ENCODE measurements at places on chromosomes 5 and 9.

GRCh38 chr9:79989079-79989478, 417.3 kb downstream of the TLE4 start:
- DNase-seq, result no peak

GRCh38 chr9:105418588-105419500, 29.0 kb upstream of the FSD1L start:
- no peak for DNase-seq

GRCh38 chr5:54993318-54993717, 7.9 kb upstream of the ESM1 start:
- DNase-seq, result no peak

- DNase-seq, result no peak
Observed at GRCh38 chr9:124741149-124741548, 30.0 kb downstream of the NR6A1 start.

- DNase-seq, result peak; percentile 44
Observed at GRCh38 chr5:180784497-180785097, 18.0 kb downstream of the MGAT1 start.

DNA sequence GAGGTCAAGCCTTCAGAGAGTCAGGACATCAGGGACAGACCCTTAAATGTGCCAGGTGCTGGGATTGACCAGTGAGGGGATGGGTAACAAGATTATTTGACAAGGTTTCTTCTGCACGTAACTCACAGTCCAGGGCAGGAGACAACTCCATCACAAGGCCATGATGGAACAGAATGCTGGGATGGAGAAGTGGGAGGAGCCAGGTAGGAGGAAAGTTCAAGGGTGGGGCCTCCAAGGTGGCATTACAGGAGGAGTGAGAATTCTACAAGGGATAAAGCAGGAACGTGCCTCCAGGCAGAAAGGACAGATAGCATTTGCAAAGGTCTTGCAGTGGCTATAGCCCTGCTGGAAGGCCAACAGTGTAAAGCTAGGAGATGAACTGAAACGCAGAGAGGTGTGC, 102.2 kb downstream of the FGF18 start:
- no peak for DNase-seq

GRCh38 chr5:120093178-120093577, 370.9 kb upstream of the PRR16 start:
- DNase-seq, result no peak

GRCh38 chr5:43802651-43803050, 199.7 kb downstream of the NNT start:
- no peak for DNase-seq

DNA sequence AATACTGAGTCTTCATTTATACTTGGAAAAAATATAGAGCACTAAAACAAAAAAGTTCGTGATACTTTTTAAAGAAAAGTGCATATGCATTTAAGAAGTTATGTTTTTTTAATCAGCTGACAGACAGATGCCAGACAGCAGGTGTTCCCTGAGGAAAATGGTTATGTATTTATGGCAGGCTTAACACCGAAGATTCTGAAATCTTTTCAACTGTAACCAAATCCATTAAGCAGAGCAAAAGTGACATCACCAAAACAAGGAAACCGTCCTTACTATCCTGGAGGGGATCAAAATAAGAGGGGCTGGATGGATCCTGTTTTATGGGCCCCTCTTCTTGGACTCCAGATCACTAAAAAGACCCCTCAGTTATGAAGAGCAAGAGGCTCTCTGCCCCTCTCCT, 404.9 kb upstream of the ADAMTS16 start:
- DNase-seq, result no peak

DNA sequence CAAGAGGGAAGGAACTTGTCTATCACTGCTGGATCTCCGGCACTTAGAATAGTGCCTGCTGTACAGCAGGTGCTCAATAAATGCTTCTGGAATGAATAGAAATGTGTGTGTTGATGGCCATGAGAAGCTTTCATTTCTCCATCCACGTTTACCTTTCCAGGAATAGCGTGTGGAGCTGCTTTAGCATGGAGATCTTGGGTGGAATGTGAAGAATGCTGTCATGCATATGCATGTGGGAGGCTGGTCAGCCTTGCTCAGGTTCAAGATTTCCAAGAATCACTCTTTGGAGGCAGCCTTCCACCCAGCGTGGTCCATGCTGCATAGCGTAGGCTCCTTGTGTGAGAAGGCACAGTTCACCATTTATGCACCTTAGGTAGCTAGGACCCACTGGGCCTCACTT, 19.2 kb downstream of the COL15A1 start:
- DNase-seq, result no peak

DNA sequence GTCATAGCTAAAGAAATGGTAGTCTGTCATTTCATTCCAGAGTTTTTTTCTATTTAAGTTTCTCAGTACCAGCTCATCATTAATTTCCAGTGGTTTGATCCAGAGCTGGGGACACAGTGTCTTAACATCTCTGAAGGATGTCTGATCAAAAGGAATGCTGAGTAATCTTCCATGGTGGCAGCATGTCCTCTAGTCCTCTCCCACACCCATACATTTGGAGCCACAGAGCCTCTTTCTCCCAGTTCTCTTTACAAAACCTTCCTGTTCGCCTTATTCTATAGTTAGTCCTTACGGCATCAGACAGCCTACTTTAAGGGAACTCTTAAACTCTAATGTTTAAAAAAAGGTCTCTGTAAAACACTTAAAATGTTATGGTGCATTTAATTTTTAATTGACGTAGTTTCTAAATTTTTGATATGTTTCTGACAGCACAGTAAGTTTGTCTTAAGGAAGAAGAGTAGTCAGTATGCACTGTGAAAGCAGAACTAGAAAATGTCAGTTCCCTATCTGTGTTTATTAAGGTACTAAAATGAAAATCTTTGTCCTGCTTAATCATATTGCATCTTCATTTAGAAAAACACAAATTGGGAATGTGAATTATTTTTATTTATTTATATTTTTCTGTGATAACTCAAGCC, 96.8 kb downstream of the INIP start:
- no peak for DNase-seq

DNA sequence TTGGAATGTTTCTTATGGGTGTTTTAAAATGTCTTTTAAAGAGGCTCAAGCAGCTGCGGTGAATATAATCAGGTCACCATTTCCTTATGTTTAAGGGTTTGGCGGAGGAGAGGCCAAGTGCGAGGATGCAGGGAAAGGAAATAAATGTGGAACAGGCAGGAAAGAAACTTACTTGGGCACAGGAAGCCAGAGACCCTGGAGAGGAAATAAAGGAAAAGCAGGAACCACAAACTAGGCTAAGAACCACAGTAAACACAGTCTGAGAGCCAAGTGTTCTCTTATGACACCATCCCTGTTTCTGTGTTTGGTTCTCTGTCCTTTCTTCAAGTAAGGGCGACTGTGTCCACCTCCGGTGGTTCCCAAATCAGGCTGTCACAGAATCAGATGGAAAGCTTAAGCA, 166.5 kb downstream of the C9orf152 start:
- no peak for DNase-seq

DNA sequence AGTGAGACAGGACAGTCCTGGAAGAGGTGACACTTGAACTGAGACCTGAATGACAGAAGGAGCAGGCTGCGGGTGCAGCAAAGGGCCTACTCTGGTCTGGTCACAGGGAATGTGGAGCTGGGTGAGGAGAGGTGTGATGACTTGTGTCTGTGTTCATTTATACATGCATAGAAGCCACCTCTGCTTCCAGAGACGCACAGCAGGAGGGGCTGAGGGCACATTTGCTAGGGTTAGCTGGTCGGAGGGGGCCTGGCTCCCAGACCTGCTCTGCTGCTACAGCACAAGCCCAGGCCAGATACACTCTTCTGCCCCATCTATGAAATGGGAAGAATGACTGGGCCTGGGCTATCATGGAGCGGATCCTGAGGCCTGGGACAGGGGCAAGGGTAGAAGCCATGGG, 15.6 kb downstream of the UNC5A start:
- no peak for DNase-seq

DNA sequence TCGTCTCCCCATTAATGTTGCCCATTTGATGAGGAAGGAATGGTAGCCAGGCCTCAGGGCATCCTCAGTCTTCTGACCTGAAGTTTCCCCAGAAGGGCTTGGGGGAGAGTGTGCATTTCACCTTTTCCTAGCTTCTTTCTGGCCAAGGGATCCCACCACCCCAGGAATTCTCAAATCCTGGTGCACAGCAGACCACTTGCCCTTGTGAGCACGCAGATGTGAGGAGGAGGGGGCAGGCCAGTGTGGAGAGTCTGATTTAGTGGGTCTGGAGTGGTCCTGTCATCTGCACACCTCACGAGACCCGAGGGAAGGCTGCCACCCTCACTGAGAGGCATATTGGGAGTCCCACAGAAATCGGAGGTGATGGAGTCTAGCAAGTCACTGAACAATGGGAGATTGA, 64.3 kb downstream of the CXXC5 start:
- DNase-seq, result no peak

GRCh38 chr5:39517800-39518199, 93.0 kb upstream of the DAB2 start:
- DNase-seq, result no peak

GRCh38 chr5:158701406-158702177, 398.1 kb downstream of the EBF1 start:
- no peak for DNase-seq

DNA sequence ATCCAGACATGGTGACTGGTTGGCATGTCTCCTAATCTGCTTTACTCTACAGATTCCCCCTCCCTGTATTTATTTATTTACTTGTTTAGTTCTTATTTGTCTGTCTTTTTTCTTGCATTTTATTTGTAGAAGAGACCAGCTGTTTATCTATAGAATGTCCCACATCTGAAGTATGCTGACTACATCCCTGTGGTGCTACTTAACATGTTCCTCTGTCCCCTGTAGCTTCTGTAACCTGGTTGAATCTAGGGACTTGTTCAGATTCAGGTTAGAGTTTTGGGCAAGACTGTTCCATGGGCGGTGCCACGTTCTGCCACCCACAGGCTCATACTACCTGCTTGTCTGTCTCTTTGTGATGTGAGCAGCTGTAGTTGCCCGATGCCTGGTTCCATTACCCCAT, 23.5 kb downstream of the DUSP1 start:
- DNase-seq, result no peak

DNA sequence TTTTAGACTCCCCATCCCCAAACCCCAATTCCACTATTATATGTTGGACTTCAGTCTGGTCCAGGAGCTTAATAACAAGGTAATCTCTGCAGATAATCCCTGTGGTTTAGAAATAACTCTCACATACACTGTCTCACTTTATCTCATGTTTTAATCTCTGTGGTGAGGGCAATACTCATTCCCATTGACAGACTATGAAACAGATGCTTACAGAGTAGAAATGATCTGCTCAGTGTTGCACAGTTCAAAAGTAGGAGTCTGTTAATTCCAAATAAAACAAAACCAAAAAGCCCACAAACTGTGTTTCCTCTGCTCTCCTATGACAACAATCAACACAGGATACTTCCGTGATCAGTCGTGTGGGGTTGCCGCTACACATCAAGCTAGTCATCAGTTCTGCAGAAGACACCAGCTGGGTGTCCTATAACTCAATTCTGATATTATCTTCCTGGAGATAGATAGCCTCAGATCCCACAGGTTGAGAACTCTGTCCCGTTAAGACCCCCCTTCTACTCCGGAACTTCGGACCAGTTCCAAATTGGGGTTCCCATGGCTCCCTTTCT, 26.3 kb upstream of the FANCC start:
- no peak for DNase-seq

GRCh38 chr5:3377831-3378230, 217.8 kb upstream of the IRX1 start:
- DNase-seq, result no peak

GRCh38 chr5:135249658-135250057, 149.4 kb downstream of the MACROH2A1 start:
- DNase-seq, result no peak

GRCh38 chr5:110956280-110956912, 115.1 kb upstream of the TSLP start:
- DNase-seq, result no peak

- DNase-seq, result no peak
Observed at GRCh38 chr9:136133191-136133958, 14.7 kb upstream of the TMEM250 start.

DNA sequence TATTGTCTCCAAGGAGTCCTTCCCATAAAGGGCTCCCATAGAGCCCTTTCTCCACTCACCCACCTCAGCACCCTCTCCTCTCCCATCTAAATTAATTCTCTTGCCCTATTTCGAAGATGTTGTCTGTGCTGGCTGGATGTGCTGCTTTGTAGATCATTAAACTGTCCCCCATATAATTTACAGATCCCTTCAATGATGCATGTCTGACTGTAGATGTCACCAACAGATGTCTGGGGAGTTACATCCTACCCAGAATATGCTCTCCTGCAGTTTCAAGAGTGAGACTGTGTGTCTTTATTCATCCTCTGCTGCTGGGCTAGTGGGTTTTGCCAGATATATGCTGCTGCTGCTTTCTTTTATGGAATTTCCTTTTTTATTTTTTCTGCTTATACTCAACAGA, 351.2 kb downstream of the MLLT3 start:
- no peak for DNase-seq

- no peak for DNase-seq
Observed at GRCh38 chr9:84852617-84853301, 183.2 kb downstream of the NTRK2 start.

DNA sequence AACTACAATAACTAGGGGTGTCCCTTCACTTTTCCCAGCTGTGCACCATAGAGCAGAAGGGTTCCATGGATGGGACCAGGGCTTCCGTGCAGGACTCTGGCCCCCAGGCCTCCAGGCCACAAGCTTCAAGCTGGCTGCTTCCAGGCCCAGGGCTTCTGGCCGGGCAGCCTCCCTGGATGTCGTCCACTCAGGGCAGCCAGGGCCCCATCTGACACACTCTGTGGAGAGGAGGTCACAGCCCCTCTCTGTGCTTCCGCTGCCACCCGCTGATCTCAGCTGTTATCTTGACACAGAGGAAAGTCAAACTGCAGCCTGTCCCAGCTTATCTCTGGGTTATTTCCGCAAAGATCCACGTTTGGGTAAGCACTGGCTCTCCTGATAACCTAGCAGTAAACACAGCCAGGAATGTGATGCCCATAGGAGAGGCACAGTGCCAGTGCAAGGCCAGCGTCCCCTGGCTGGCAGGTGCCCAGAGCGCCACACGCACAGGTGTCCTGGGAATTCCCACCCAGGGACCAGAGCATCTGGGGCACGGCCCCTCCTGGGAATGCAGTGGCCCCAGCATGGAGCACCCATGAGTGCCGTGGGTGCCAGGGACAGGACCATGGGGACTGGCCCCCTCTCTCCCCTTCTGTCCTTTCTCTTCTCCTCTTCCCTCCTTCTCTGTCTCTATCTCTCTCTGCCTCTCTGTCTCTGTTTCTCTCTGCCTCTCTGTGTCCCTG, 15.6 kb upstream of the SLC6A19 start:
- DNase-seq, result no peak

DNA sequence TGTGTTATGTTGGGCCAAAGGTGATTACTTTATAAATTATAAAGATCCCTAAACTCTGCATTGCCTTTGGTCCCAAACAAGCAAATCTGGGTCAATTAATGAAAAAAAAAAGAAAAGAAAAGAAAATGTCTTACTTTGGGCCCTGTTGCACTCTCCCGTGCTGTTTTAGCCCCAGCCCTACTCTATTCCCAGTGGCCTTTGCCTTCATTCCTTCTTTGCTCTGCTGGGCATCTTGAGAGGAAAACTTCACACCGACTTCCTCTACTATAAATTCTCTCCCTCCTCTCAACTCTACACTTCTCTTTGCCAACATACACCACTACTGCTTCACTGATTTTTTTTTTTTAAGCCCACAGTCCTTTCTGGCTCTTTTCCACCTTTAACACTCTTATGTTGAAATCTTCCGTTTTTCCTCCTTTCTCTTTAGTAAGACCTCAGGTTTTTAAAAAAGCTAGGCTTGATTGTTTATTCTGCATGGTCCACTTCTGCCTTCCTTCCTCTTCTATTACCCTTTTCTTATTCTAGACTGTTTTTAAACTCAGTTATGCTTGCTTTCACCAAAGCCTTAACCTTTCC, 4.5 kb upstream of the MSMP start:
- DNase-seq, result no peak

Measured in activated CD4-positive, CD25-positive, alpha-beta regulatory T cell (primary cell).